HT-29 (cell line): ENCODE measurements at places on chromosomes 4 and X. TPM values are rescaled to one million over a fixed set of nuclear protein-coding genes. Genes with fewer than 3 reads are reported as not detected.

Gene UGT2B17
- total RNA-seq: not detected in 2 replicates

Gene RXFP1
- not detected in 2 replicates for total RNA-seq

DNA sequence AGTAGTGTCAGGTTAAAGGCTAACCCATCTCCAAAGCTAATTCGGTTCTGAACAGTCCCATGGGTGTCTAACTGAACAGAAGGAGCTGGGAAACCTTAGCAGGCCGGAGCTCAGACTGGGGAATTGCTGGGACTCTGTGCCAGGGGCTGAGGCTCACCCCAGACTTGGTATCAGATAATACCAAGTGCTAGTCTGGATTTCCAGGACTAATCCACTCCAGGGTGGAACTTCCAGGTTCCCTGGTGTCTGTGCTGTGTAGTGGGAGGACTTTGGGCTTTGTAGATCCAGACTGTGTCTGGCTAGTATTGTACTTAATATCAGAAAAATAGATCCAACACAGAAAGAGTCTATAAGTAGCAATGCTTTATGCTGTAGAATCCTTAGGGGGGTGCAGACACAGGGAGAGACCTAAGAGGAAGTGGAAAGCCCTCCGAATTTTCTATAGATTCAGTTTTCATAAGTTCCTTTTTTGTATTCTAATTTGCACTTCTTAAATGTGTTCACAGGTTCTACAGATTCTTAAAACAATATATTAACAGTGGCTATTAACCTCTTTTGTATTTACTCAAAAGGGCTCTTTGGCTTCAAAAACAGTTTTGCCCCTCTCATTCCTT lies 4.1 kb downstream of the ZNF827 start:
- no peak for DNase-seq

- DNase-seq: peak; percentile 24
Measured at GRCh38 chrX:55624403-55624802, 1.2 kb downstream of the FOXR2 start.

DNA sequence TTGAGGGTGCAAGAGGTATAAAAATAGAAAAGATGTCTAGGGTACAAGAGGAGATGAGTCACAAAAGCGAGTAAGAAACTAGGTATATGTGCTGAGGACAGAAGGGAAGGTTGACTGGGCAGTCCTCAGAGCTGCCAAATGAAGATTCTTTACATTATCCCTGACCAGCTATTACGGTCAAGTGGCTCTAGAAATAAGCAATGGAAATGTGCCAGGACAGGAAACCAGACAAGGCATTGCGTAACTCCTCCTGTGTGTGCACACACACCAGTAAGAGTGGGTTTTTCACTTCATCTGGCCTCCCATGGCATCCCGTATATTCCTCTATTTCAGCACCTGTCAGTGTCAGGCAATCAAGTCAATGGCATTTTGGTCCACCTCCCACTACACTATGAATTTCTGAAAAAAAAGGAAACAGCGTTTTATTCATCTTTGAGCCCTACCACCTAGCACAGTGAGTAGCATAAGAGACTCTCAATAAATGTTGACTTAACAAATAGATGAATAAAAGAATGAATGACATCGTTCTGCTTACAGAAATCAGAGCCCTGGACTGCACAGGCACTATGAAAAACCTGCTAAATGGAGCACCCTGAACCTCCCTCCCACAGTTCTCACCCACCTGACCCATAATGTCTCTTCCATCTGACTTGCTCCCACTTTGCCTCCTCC lies 62.6 kb upstream of the KLF3 start:
- peak; percentile 67 for DNase-seq

Gene UBL4A
- total RNA-seq: 195 and 203 TPM in 2 replicates

DNA sequence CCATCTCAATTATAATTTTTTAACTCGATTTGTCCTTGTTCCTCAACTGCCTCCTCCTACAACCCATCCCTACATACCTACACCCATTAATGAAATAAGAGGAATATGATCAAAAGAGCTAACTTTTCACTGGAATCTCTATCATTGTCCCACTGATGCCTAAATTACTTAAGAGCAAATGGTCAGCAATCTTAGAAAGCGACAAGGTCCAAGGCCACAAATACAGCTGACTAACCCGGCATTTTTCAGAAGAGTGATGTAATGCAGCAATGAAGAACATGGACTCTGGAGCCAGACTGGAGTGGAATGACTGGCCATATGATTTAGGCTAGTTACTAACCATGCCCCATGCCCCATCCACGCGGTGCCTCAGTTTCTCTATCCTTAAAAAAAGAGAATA lies 56.2 kb downstream of the PPA2 start:
- no peak for DNase-seq

DNA sequence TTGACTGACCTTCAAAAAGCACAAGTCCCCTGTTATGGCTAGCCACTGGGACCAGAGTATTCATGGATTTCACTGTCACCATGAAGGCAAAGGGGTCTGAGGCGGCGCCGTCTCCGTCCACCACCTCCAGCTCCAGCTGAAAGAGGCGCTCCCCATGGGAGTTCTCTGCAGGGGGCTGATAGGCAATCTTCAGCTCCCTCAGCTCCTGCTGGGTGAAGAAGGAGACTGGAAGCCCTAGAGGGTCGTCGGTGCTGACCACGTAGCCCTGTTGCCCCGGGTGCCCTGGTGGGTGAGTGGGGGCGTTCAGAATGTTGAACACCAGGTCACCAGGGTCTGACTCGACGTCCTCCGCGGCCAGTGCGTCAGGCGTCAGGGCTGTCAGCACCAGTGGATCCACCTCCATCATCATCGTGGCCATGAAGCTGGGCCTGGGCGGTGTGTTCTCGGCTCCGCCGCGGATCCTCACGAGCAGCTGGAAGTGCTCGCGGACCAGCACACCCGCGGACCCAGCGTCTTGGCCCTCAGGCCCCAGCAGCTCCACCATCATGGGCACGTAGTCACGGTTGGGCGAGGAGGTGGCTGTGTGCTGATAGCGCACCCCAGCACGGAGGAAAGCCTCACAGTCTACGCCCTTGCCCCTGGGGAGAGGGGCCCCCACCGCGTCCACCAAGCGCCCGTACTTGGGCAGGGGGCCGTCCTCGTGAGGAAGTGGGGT lies 987 bp downstream of the FREM3 start:
- no peak for DNase-seq
